ENCODE measurements at places on chromosomes 7 and 10. TPM values are rescaled to one million over a fixed set of nuclear protein-coding genes. Genes with fewer than 3 reads are reported as not detected.

GRCh38 chr10:133158437-133158755, 1.6 kb upstream of the KNDC1 start:
- DNase-seq: no peak

GRCh38 chr10:119316729-119317097, 109.3 kb downstream of the GRK5 start:
- no peak for DNase-seq

DNA sequence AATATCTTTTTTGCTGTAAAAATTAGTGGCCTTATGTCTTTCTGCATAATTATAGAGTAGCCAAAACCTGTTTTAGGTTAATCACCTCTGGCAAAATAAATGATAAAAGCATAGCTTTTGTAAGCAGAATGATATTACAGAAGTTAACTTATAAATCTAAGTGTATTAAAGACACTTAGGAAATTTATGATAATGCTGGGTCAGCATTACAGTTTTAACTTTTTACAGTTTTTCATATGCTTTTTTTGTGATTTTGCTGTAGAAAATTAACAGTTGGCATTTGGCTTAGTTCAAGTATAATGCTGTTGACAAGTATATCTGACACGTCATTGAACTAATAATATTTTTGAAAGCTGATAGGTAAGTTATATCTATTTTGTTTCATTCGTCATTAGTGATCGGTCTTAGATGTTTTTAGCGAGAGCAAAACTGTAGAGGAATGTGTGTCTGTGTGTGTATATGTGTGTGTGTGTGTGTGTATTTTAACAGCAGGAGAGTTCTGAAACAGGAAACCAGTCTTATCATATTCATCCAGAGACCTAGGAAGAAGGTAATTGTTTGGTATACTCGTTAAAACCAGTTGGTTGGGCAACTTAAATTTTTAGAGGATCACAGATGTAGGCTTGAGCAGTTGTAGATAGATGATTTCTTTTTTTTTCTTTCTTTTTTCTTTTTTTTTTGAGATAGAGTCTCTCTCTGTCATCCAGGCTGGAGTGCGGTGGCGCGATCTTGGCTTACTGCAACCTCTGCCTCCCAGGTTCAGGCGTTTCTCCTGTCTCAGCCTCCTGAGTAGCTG, 15.4 kb downstream of the PTEN start:
- DNase-seq: no peak

GRCh38 chr10:121043124-121043849, 192.1 kb downstream of the WDR11 start:
- no peak for DNase-seq

GRCh38 chr7:38902449-38902848, 6.5 kb downstream of the VPS41 start:
- no peak for DNase-seq

- DNase-seq: peak; percentile 40
Measured at GRCh38 chr7:102306916-102307677, 20.4 kb downstream of the SH2B2 start.

Gene ACHE
- 1.5 TPM for total RNA-seq

Gene FKBP6
- total RNA-seq: not detected

Measured in esophagus squamous epithelium (tissue), 5 donors.